ENCODE measurements at places on chromosomes 7 and 10.

DNA sequence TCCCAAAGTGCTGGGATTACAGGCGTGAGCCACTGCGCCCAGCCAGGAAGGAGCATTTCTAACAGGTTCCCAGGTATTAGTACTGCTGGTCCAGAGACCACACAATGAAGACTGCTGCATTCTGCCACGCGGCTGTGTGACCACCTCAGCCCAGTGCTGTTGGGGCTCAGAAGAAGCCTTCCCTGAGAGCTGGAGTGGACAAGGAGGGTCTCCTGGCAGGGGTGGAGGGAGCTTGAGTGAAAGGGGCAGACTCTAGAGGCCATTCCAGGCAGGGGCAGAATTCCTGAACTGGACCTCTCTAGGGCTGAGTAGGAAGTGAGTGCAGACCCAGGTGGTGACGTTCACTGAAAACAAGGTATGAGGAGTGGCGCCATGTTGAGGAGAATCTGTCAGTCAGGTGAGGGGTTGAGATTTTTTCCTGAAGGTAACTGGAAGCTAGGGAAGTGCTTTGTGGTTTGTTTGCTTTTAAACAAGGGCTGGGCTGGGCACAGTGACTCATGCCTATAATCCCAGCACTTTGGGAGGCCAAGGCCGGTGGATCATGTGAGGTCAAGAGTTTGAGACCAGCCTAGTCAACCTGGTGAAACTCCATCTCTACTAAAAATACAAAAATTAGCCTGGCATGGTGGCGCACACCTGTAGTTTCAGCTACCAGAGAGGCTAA, 67.6 kb downstream of the TACC2 start:
- no peak for DNase-seq

DNA sequence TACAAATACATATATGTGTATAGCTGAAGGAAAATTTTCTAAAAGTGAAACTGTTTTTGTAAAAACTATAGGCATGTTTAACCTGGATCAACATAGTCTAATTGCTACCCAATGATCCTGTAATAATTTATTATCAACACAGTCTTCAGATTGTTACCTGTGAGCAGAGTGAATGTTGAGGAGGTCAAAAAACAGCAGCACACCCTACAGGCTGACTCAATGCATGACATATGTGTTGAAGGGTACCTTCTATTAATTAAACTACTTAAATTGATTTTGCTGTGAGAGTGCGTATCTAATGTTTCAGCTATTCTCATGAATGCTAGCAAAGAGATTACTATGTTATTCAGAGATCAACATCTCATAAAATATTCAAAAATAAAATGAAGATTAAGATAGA, 411.4 kb downstream of the TNS3 start:
- DNase-seq: no peak

GRCh38 chr7:67854221-67855178, 857.9 kb downstream of the TYW1 start:
- no peak for DNase-seq

GRCh38 chr7:121873289-121874194, 581 bp downstream of the PTPRZ1 start:
- DNase-seq: no peak

GRCh38 chr10:111522551-111522950, 445.7 kb downstream of the ADRA2A start:
- DNase-seq: no peak

DNA sequence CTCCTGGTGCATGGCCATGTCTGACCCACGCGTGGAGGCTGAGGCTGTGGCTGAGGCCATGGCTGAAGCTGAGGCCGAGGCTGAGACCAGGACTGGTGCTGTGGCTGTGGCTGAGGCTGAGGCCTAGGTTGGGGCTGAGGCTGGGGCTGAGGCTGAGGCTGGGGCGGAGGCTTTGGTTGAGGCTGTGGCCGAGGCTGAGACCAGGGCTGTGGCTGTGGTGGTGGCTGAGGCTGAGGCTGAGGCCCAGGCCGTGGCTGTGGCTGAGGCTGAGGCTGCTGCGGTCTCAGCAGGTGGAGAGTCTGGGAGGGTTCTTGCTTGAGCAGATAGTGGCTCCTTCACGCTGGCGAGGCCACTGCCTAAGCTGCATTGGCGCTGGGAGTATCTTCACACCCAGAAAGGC, 76.4 kb downstream of the WDR37 start:
- DNase-seq: no peak

DNA sequence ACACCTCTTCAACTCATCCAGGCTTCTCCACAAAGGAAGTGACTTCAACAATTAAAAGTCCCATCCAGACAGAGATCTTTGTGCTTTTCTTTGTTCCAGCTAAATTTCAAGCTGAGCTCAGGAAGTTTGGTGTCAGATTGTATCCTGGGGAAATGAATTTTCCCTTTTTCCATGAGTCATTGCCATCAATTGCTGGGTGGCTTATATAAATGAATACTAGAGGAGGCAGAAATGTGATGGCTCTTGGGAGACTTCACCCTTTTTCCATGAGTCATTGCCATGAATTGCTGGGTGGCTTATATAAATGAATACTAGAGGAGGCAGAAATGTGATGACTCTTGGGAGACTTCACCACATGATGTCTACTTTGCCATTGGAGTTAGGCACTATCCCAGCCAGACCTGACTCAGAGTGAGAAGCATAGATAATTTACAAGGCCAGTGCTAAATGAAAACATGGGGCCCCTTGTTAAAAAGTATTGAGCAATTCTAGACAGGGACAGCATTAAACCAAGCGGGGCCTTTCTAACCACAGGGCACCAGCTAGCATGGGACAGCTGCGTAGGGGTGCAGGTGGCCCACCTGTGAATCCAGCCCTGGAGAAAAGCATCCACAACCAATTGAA, 339.2 kb upstream of the PODXL start:
- DNase-seq: no peak

DNA sequence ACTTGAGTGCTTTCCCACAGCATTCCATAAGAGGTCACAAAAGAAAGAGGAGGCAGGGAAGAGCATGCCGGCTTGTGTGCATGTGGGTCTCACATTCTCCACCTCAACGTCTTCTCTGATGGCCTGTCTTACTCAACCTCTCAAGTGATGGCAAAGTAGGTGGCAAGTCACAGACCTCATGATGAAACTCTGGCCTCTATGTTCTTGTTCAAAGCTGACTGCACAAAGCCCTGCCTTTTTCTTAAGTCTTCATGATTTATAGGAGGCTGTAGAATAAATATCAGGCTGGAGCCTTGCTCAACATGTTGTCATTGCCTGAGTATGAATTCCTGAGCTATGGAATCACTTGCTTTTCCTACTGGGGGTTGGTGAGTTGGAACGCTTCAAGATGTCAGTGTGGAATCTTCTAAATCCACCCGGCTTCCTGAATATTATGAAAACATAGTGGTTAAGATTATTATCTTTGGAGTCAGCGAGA, 213.6 kb upstream of the INHBA start:
- no peak for DNase-seq

DNA sequence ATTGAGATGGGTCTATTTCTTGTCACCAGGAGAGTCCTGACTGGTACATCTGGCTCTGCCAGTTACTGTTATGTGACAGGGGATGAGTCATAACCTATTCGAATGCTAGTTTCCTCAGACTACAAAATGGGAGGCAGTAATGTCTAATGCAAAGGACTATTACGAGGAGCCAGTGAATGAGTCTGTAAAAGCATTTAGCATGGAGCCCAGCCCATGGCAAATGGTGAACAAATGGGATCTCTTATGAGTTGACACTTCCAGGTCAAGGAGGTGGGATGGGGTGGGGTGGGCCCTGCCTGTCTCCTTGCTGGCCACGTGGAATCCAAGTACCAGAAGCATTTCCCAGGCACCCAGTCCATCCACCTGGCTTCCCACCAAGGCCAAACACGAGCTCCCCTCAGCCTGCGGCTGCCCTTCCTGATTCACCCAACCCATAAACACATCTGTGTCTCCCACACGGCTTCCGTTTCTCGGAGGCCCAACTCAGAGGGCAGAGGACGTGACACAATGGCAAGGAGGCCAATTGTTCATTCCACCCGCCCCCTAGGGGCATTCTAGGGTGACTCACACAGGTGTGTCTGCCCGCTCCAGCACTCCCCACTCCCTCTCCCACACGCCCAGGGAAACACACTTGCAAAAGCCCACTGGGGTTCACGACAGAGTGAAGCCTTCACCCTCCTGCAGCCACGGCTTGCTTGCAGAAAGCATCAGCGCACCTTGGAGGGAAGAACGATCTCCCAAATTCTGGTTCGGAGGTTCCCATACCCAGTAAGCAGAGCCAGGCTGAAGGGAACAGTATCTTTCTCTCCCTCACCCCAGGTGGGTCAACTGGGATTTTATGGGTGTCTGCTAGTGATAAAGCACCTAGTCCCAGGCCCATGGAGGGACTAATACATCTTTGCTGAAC, 109.8 kb downstream of the SH3PXD2A start:
- DNase-seq: peak; percentile 6
